ENCODE measurements at places on chromosomes 16 and 17. TPM values are rescaled to one million over a fixed set of nuclear protein-coding genes. Genes with fewer than 3 reads are reported as not detected.

DNA sequence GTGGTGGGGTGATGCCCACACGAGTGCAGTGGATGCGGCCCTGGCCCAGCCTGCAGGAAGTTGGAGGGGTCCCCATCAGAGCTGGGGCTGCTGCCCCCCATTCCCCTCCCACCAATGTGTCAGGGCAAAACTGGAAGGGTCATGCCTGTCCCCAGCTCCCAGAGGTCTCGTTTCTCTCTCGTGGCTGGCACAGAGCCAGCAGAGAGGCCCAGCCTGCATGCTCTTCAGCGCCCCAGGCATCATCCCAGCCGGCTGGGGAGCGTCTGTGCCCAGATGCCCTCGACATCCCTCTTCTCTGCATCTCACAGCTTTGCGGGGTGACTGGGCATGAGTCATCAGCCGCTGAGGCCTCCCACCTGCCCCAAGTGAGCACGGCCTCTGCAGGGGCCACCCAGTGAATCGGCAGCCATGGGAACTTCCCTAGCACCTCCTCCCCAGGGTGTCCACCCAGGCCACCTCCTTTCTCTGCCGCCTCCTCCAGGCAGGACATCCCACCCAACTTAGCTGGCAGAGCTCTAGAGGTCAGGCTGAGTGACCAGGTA, 9.8 kb upstream of the CSNK1D start:
- no peak for DNase-seq

AP1G1 gene
- total RNA-seq, result 81.4 TPM

ABCA6 gene
- 12.3 TPM for total RNA-seq

TBC1D3 gene
- not detected for total RNA-seq

SLC35G6 gene
- total RNA-seq, result not detected

GRCh38 chr17:43860077-43860725, 13.2 kb downstream of the CD300LG start:
- no peak for DNase-seq

GRCh38 chr16:48559462-48560211, 50.3 kb downstream of the N4BP1 start:
- DNase-seq, result no peak

- DNase-seq, result no peak
Observed at GRCh38 chr17:34626121-34626681, 46.8 kb downstream of the TMEM132E start.

SLC12A3 gene
- total RNA-seq, result not detected

SLC38A8 gene
- not detected for total RNA-seq

- DNase-seq, result no peak
Observed at GRCh38 chr17:47363171-47363570, 39.4 kb downstream of the EFCAB13 start.

GRCh38 chr16:89066721-89067120, 26.9 kb upstream of the ACSF3 start:
- DNase-seq, result no peak

- DNase-seq, result no peak
Observed at GRCh38 chr16:72500545-72500944, 328.6 kb upstream of the PMFBP1 start.

WFDC1 gene
- 7.6 TPM for total RNA-seq

TMC7 gene
- 0.19 TPM for total RNA-seq

DNA sequence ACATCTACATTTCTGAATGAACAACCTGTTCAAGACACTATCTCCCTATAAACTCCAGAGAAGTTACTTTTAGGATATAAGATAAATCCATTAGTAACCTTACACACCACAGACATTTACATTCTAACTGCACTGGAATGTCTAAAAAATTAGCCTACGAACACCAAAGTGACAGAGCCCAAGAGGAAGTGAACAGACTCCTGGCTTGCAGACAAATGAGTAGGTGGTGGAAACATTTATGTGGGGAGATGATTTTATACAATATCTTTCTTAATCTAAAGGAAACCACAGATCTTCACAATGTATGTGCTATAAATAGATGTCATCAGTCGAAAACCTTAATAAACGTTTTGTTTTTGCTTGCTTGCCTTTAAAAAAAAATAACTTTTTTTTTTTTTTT, 18.8 kb downstream of the ZNF652 start:
- DNase-seq, result no peak

GRCh38 chr17:50570528-50570927, 10.0 kb downstream of the CACNA1G start:
- DNase-seq, result no peak

- DNase-seq, result no peak
Observed at GRCh38 chr17:61621317-61621716, 30.3 kb upstream of the NACA2 start.

- no peak for DNase-seq
Observed at GRCh38 chr16:19861811-19862327, 22.8 kb downstream of the GPRC5B start.

- DNase-seq, result no peak
Observed at GRCh38 chr16:5072334-5073278, 963 bp downstream of the ALG1 start.

UBALD1 gene
- 17.0 TPM for total RNA-seq

CCL3 gene
- not detected for total RNA-seq

KCNG4 gene
- not detected for total RNA-seq

FBXW10B gene
- total RNA-seq, result 28.0 TPM

Data from esophagus squamous epithelium (tissue), 5 donors.